ENCODE measurements at places on chromosomes 5 and 9. TPM values are rescaled to one million over a fixed set of nuclear protein-coding genes. Genes with fewer than 3 reads are reported as not detected.

Gene PDE6A
- total RNA-seq: not detected

Gene CLPTM1L
- 124 TPM for total RNA-seq

Gene FGD3
- total RNA-seq: 16.6 TPM

Gene MARVELD2
- 3.0 TPM for total RNA-seq

Gene SLC4A9
- 0.23 TPM for total RNA-seq

Gene CBY3
- total RNA-seq: 0.46 TPM

Gene REEP5
- total RNA-seq: 173 TPM

Gene CTNND2
- 99.7 TPM for total RNA-seq

Gene CNTNAP3B
- total RNA-seq: 39.7 TPM

Gene SLC45A2
- 0.23 TPM for total RNA-seq

Gene FGF10
- 8.3 TPM for total RNA-seq

Gene TRAF1
- 2.8 TPM for total RNA-seq

Gene CDH18
- 69.4 TPM for total RNA-seq

Gene CCDC180
- 16.1 TPM for total RNA-seq

Gene NME5
- 22.4 TPM for total RNA-seq

Gene CREBRF
- 24.2 TPM for total RNA-seq

Gene SPINK13
- not detected for total RNA-seq

Gene ANKRD31
- 1.2 TPM for total RNA-seq

Gene CDH6
- total RNA-seq: 43.4 TPM

Gene SHISAL2B
- 0.92 TPM for total RNA-seq

Gene IRX2
- total RNA-seq: 5.1 TPM

Gene MEIKIN
- 0.46 TPM for total RNA-seq

Gene SPATA31C1
- total RNA-seq: not detected

Gene FAM151B
- 22.6 TPM for total RNA-seq

Gene CATSPER3
- total RNA-seq: 0.23 TPM

Gene FOXD4
- 1.6 TPM for total RNA-seq

Gene SLC25A2
- total RNA-seq: 0.23 TPM

All from diencephalon (tissue), 1 donor.